Activated CD8-positive, alpha-beta T cell treated with anti-CD3 and anti-CD28 coated beads, Interleukin-2, amount 10 ng/mL, durations not matched to agents 7 days and 5 days (primary cell): ENCODE measurements at places on chromosomes 7 and 10. TPM values are rescaled to one million over a fixed set of nuclear protein-coding genes. Genes with fewer than 3 reads are reported as not detected.

DNA sequence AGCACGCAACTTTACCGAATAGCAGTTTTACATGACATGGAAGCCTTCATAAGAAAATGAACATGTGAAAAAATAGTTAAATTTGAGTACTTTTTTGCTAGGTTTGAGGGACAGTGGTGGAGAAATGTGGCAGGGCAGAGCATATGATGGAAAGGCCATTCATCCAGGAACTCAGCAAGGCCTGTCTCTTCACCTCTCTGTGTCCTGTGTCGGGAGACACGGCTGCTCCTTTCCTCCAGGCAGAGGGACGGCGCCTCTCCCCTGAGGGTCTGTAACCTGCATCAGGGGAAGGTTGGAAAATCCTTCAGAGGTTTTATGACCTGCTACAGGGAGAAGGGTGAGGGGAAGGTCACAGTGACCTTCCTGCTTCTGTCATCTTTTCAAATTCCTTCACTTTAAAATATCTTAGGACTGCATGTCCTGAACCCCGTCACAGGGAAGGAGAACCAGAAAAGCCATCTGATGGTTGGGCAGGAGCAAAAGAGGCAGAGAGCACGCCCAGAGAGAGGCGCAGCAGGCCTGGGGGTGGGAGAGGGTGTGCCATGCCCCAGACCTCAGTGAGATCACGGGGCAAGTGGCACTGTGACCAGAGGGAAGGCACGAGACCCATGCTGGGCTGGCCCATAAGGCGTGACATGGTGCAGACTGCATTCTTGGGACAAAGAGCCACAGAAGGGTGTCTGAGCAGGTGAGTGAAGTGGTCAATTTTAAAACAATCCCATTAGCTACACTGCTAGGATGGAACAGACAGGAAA, 44.0 kb downstream of the GSDME start:
- DNase-seq = no peak

- DNase-seq = no peak
Observed at GRCh38 chr10:79459243-79459642, 13.8 kb upstream of the ZCCHC24 start.

DNA sequence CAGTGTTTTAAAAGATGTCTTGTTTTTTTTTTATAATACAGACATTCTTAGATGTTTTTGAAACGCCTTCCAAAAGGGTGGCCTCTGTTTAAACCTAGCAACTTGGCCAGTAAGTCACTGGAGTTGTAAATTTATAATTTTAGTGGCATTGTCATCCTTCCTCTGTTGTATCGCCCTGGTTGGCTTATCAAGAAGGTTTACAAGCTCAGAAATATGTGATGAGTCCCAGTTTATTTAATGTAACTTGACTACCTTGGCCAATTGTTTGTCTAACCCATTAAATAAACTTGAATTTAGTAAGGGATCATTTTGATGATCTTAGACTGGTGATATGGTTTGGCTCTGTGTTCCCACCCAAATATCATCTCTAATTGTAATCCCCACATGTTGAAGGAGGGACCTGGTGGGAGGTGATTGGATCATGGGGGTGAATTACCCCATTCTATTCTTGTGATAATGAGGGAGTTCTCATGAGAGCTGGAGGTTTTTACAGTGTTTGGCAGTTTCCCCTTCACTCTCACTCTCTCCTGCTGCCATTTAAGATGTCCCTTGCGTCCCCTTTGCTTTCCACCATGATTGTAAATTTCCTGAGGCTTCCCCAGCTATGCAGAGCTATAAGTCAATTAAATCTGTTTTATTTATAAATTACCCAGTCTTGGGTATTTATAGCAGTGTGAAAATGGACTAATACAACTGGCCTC, 13.4 kb upstream of the NT5C3A start:
- no peak for DNase-seq

DNA sequence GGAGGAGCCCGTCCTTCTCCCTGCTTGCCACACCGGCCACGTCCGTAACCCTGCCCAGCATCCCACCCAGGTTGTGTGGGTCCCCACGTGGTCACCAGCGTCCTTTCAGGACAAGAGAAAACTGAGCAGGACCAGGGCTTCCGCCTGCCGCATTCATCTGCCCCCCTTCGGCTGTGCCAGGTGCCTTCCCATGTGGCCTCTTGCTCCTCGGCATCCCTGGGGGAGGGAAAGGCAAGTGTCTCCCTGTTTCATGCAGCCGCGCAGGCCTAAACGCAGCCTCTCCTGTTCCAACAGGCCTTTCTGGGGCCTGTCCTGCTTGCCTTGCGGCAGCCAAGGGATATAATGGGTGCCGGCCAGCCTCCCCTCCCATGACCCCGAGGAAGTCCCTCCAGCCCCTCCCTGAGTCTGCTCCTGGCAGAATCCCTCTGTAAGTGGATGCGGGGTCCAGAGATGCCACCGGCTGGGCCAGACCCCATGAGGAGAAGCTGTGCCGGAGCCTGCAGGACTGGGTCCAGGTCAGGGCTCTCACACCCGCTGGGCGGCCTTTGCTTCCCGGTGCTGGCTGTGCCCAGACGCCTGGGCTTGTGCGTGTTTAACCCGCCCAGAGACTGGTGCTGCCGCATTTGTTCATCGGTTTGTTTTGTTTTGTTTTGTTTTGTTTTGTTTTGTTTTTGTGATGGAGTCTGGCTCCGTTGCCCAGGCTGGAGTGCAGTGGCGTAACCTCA, 23.1 kb downstream of the SHH start:
- no peak for DNase-seq

Gene EGFR
- total RNA-seq = not detected

Gene GPNMB
- 0.29 TPM for total RNA-seq
